ENCODE measurements at places on chromosomes 12 and 14.

DNA sequence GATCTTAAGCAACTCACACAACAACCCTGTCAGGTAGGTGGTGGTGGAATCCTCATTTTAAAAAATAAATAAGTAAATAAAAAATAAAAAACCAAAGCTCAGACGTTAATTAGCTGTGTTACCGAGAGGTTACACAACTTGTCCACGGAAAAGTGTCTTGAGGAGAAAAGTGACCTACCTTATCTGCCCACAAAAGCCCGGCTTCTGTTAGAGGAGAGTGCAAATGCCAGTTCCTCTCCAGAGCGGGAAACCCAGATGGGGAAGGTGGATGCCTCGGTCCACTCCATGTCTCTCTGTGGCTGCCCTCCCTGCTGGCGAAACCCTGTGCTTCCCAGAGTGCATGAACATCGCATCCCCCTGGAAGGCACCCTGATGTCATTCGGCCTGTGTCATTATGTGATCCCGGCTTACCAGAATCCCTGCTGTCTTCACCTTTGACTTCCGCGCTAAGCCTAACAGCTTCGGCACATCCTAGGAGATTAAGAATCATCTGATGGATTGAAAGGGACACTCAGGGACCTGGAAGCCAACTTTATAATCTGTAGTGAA, 6.4 kb downstream of the MLXIP start:
- no peak for DNase-seq

- DNase-seq = no peak
These were observed 84.2 kb downstream of the EFCAB11 start for GRCh38 chr14:89870316-89870715.

DNA sequence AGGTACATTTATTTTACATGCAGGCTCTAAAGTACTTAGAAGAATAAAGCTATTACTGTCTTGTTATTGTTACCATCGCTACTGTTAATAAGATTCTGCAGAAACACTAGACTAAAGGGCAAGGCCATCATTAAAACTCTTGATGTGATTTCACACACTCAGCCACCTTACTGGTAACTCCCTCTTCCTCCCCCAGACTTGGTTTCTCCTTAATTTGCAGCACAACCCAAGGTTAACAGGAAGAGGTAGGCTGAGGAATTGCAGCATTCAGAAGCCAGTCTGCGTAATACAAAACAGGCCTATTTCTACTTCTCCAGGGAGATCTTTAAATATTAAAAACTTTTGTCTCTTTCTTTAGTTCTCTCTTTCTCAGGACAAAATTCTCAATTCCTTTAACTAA, 210.3 kb downstream of the BTG1 start:
- DNase-seq = no peak

DNA sequence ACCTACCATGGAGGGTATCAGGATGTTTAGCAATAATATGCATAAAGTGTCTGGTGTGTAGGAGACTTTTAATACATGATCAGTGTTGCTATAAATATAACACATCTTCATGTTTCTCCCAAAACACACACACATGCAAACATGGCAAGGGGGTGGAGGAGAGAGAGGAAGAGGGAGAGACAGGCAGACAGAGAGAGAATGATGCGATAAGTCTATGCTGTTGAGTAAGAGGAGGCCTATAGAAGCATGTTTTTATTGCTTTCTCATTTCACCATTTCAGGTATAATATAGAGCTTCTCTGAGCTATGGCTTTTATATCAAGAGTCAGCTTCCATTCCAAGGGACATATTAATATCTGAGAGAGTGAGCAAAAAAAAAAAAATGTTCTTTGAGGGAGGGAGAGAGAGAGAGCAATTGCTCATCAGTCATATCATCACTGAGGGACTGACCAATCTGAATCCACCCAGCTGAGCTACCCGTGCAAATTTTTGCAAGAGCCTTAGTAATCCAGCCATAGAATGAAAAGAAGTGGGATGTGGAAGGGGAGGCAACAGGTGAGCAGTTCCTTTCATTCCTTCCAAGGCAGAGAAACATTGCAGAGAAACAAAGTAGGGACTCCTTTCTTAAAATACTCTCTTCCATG, 54.8 kb upstream of the RASSF8 start:
- DNase-seq = no peak
